Putamen (tissue), 1 donor: ENCODE measurements at places on chromosomes 3 and 15.

DNA sequence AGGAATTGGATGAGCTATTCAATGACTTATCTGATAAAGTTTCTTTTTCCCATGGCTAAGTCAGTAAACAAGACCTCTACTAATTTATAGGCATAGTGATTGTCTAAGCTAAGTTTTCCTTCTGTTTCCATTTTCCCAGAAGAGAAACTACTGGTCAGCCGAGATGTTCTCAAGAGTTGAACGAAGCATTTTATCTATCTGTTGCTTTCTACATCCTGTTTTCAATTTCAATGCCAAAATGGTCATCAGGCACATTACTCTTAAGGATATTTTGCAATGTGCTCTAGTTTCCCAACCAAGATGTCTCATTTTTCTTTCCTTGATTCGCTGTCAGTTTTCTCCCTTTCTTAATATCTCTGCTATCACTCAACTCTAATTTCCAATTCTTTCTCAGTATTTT is 228.7 kb downstream of the MBNL1 start:
- no peak for DNase-seq

GRCh38 chr15:91941871-91942658 is 88.6 kb downstream of the SLCO3A1 start:
- DNase-seq: no peak

DNA sequence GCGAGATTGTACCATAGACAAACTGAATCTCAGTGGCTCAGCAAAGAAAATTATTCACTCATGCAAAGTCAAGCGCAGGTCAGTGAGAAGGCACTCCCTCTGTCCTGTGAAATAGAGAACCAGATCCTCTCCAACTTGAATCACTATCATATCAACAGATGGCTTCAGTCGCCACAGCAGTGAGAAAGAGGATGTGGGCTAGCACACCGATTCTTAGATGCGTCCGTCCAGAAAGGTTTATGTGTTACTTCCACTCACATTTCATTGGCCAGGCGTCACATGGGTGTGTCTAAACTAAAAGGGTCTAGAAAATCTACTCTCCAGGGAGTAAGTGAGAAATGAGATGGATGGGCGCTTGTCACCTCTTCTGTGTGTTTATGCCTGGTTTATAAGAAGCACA is 141.6 kb upstream of the KBTBD8 start:
- DNase-seq: no peak

GRCh38 chr3:108546692-108547091 is 36.3 kb upstream of the MYH15 start:
- DNase-seq: no peak

DNA sequence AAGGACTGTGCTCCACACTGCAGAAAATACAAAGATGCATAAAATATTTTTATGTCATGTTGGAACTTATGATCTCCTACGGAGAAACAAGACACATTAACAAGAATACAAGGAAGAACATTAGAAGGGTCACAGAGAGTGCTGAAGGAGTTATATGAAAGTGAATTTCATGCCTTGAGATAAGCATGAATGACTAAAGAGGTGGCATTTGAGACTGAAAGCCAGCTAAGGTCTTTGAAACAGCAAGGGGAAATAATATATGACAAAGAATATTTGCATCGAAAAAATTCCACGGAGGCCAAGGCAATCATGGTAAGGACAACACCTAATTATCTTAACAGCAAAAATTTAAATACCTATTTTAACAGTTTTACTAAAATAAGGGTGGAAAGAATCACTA is 12.5 kb downstream of the GSK3B start:
- no peak for DNase-seq

GRCh38 chr15:29569533-29570092 is 252.7 kb downstream of the TJP1 start:
- DNase-seq: no peak

- DNase-seq: no peak
These were observed 365.2 kb upstream of the AGTR1 start for GRCh38 chr3:148332509-148332908.

- DNase-seq: no peak
These were observed 327.7 kb downstream of the RYR3 start for GRCh38 chr15:33638453-33638852.

GRCh38 chr3:122957707-122958689 is 69.6 kb downstream of the SEMA5B start:
- DNase-seq: no peak

DNA sequence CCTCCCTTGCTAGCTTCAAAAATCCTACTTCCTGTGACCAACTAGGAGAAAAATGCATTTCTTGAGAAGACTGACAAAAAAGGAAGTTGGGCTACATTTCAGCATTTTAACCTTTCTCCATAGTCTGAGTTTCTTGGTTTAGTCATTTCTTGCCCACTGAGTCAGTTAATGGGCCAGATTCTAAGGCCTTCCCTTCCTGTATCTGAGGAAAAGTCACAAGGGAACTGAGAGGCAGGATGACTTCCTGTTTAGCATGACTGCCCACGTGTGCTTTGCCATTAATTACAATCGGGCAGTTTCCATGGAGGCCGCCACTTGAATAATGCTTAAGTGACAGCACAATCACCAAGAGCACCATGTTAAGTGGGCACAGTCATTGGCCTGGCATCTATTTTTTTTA is 794.4 kb upstream of the LMCD1 start:
- no peak for DNase-seq

DNA sequence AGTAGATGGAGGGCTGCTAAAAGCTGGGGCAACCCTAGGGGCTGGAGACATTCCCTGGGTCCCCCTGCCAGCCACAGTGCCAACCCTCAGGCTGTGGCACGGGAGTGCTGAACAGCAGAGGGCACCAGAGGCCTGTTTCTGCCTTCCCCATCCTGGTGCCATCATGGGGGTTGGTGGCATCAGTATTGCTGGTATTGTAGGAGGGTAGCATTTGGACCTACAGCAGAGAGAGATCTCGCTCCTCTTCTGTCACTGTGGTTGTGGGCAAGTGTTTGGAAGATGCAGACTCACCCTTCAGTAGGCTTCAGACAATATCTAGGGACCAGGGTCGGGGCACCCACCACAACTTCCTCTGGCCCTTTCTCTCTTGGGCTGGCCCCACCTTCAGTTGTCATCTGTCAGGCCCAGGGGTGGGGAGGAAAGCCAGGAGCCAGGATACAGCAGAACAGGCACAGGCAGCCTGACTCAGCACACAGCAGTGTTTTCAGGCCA is 123.5 kb downstream of the RPLP1 start:
- peak; percentile 42 for DNase-seq

DNA sequence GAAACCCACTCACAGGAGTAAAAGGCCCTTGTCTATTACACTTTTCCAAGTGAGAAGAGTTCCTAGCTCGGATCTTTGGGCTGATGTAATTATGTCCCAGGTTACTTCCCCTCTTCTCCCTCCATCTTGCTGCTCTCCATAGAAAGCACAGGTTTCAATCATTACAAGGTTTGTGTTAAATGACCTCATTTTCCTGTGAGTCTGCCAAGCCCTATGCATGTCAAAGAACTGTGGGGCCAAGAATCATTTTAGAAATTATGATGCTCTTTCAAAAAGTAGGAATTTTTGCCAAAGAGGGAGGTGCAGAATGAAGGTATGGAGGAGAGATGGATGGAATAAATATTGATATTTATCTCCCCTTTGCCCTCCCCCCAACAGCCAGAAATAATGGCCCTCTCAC is 129.3 kb upstream of the TPM1 start:
- no peak for DNase-seq

DNA sequence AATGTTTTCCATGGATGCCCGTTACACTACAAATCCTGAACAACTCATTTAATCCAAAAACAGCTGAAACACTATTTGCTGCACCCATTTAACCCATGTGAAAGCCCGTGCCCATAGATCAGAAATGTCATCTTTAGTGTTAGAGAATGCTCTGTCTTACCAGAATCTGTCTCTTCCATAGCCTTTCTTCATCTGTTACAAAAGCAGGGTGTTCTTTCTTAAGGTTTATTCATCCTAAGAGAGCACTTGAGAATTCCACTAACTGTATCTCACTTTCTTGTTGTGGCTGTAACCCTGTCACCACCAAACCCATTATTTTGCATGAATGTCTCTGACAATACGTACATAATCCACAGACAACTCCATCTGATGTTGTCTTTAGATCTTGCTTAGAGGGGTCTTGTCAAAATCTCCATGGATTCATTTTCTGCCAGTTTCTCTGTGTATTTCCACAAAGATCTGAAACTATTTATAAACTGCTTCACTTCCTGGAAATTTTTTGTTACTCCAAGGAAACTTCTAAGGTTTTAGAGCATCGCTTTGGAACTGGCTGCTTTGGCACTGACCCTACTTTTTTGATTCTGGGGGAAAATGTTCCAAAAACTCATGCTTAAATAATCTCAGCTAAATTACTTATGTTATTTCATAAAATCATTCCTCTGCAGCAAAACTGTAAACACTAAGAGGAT is 167.8 kb upstream of the CCDC54 start:
- no peak for DNase-seq

GRCh38 chr3:65978116-65978515 is 60.6 kb downstream of the MAGI1 start:
- no peak for DNase-seq

DNA sequence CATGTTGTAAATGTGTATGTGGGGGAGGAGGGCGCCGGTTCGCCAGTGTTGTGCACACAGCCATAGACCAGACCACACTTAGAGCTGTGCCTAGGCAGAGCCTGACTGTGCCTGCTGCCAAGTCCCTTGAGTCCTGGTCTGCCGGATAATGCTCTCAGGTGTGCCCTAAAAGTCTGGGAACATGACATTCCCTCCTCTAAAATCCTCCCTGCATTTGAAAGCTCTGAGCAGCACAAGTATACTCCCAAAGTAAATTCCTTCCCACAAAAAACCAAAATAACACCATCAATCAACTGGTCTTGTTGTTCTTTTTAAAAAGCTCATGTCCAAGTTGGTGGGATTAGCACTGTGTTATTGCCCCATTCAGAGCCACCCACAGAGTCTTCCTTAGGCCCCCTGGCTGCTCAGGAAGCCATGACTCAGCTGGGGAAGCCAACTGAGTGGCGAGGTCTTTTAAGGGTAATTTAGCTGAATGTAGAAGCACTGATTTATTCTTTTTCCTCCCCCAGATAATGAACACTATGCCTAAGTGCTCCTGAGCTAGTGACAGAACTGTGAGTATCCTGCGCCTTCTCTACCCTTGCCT is 147.8 kb upstream of the MCTP2 start:
- DNase-seq: peak; percentile 36

DNA sequence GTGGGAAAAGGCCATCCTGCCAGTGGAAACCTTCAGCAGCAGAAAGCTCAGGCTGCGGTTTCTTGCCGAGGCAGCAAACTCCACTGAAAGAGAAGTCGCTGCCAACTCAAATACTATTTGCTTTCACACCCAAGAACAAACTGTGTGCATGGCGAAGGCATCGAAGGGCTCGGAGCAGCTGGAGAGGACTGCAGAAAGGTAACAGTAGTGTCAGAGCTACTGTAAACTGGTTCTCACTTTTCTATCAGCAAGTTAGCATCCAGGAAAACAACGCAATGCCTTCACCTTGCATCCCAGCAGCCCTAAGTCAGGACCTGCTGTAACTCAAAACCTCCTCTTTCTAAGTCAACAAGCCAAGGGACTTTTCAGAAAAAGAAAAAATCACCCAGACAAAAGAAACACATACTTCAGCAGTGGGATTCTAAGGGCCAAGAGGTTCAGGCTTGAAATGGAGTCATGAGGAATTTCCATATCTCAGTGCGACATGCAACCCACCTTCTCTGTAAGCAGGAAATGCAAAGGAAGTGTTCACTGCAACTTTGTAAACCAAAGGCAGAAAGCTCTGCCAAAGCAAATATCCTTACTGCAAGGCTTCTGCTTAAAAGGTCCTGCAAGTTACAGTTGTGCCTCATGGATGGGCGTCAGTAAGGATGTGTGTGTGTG is 193.5 kb downstream of the FOXP1 start:
- no peak for DNase-seq

- no peak for DNase-seq
These were observed 270.4 kb downstream of the ZBBX start for GRCh38 chr3:167109746-167110145.

GRCh38 chr3:146550743-146551510 is 6.5 kb upstream of the PLSCR1 start:
- no peak for DNase-seq

GRCh38 chr3:189950258-189950657 is 170.4 kb downstream of the P3H2 start:
- no peak for DNase-seq

GRCh38 chr3:170584585-170585007 is 1.3 kb downstream of the SLC7A14 start:
- DNase-seq: peak; percentile 49

DNA sequence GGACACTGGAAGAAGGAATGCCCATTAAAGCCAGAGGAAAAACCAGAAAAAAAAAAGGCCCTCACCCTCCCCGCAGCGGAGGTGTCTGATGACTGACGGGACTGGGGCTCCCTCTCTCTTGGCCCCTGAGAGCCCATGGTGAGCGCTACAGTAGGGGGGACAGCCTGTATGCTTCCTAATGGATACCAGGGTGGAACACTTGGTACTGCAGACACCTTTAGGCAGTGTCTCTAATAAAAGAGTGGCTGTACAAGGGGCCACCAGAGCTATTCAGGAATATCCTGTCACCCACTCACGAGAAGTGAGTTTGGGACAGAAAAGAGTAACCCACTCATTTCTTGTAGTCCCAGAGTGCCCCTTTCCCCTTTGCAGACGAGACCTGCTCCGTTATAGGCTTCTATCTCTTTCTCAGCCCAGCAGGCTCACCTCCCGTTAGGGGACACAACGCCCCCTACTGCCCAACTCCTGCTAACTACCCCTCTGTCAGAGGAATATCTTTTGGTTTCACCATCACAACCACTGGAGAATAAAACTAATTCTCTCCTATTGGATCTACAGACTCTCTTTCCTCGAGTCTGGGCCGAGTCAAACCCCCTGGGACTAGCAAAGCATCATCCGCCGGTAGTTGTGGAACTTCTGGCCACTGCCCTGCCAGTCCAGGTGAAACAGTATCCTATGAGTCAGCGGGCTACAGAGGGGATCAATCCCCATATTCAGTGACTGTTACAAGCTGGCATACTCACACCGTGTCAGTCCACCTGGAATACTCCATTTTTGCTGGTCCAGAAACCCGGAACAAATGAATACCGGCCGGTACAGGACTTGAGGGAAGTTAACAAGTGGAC is 40.8 kb downstream of the ZBTB11 start:
- peak; percentile 8 for DNase-seq

GRCh38 chr15:66842710-66843441 is 140.8 kb downstream of the SMAD6 start:
- no peak for DNase-seq

- DNase-seq: no peak
These were observed 2.9 kb downstream of the MBNL1 start for GRCh38 chr3:152271501-152272236.
